NCI-H146 (cell line): ENCODE measurements at places on chromosomes 6 and 20.
A peak's percentile ranks its signal among the peaks of the same experiment; 100 is the strongest.

GRCh38 chr6:167467793-167468431 is 143.0 kb downstream of the TTLL2 start:
- no peak for DNase-seq

DNA sequence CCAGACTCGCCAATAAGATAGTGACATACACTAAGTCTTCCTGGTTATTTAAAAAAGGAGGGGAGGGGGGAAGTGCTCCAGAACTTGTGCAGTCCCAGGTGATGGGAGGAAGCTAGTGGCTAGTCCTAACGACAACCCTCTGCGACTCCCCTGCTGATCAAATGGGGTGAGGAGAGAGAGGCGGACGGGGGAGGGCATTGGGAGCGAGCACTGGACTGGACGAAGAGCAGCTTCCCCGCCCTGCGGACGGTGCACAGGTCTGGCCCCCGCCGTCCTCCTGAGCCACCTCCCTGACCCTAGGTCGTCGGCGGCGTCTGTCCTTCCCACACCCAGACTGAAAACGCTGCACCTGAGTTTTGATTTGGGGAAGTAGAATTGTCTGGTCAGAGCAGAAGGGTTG is 2.2 kb upstream of the OLIG3 start:
- no peak for DNase-seq

DNA sequence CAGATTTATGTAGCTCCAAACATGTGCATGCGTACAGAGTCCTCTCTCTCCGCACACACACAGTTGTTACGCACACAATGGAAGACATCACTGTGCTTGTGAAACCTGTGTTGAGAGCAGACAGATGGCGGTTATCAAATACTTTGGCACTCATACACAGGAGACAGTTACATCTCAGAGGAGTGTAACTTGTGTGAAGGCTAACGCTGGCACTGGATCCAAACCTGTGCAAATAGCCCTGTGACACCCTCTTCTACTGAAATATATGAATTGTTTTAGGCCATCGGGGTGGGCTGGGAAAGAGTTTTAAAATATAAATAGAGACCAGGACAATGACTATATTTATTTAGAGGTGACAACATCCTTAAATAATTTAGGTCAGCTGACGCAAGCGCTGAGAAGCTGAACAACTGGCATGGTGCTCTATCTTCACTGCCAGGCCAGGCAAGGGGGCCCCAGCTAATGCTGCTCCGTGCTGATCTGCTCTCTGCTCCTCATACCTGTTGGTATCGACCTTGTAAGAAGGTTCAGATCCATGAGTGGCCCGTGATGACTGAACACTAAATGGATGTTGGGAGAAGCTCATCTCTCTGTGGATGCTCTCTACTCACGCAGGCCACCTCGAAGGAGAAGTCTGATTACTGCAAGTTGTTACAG is 69.4 kb downstream of the FOXC1 start:
- no peak for DNase-seq

GRCh38 chr6:105994118-105994590 is 92.0 kb upstream of the PRDM1 start:
- DNase-seq, result no peak

GRCh38 chr6:7468382-7469081 is 72.9 kb upstream of the DSP start:
- DNase-seq, result peak; percentile 41

GRCh38 chr6:149108038-149108748 is 209.3 kb upstream of the TAB2 start:
- DNase-seq, result peak; percentile 81

- DNase-seq, result no peak
Observed at GRCh38 chr20:61303675-61304074, 51.6 kb downstream of the CDH4 start.

DNA sequence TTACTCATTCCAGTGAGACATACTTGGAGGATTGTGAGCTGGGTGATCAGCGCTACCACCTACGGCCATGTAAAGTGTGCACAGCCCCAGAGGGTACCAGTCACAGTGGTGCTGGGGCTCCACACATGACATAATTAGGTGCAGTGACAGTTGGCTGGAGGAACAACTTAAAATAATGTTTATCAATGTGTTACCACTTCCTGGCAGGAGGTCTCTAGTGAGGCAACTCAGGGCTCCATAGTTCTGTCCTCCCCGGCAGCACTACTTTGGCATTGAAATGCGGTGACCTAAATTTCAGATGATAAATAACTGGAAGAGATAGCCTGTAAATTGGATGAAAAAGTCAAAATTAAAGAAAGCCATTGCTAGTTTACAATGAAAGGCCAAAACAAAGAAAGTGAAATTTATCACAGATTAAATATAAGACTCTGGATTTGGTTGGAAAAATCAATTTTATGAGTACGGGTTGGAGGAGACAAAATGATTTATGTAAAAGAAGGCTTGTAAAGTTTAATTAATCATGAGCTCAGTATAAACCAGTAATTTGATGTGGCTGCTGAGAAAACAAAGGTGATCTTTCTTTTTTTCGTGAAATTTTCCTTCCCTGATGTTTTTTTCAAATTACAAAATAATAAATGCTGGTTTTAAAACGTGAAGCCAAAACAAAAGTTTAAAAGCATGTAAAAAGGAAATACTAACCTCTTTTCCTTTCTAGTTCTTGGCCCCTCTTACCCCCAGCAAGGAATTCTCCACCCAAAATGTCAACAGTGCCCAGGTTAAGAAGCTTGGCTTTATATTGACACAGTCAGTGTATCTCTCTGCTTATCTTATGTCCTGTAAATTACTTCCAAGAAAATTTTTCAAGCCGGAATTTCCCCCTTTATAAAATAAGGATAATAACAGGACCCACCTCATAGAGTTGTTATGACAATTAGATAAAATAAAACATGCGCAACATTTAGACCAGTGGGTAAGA is 126.7 kb upstream of the NOX3 start:
- DNase-seq, result no peak
